ENCODE measurements at places on chromosomes 6 and 20. TPM values are rescaled to one million over a fixed set of nuclear protein-coding genes. Genes with fewer than 3 reads are reported as not detected.
A peak's percentile ranks its signal among the peaks of the same experiment; 100 is the strongest.

HSPA1L gene
- total RNA-seq: 3.5 TPM

MYT1 gene
- not detected for total RNA-seq

LPA gene
- total RNA-seq: not detected

KIF25 gene
- total RNA-seq: not detected

LY6G5B gene
- 27.6 TPM for total RNA-seq

SDHAF4 gene
- 3.9 TPM for total RNA-seq

POM121L2 gene
- total RNA-seq: not detected

CCR6 gene
- 57.4 TPM for total RNA-seq

- no peaks in the 10 kb centered on the region for H3K4me1 ChIP-seq
- peaks cover 3% of the 10 kb centered on the region for H3K36me3 ChIP-seq
- no peak overlapping the region for H3K4me3 ChIP-seq
Observed at GRCh38 chr6:145824344-145824743, 9.7 kb upstream of the FBXO30 start.

DNA sequence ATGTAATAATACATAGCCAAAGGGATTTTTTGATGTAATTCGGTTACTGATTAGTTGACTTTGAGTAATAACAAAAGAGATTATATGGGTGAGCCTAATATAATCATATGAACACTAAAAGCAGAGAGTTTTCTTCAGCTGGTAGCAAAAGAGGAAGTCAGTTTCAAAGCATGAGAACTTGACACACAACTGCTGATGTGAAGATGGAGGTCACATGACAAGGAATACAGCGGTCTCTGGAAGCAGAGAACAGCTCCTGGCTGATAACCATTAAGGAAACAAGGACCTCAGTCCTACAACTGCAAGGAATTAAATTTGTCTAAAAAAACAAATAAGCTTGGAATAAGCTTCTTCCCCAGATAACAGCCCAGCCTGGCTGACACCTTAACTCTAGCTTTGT is 154.5 kb upstream of the PRND start:
- DNase-seq: no peak
- no peak overlapping the region for H3K4me3 ChIP-seq
- peaks cover 42% of the 10 kb centered on the region for H3K27me3 ChIP-seq

- no peak overlapping the region for H3K4me3 ChIP-seq
- DNase-seq: no peak
- no peaks in the 10 kb centered on the region for H3K36me3 ChIP-seq
- peaks cover 3% of the 10 kb centered on the region for H3K4me1 ChIP-seq
Observed at GRCh38 chr6:117498159-117498558, 15.7 kb downstream of the DCBLD1 start.

GRCh38 chr6:17998003-17998402 is 10.6 kb upstream of the KIF13A start:
- no peak for DNase-seq
- peaks cover 56% of the 10 kb centered on the region for H3K27me3 ChIP-seq
- no peaks in the 10 kb centered on the region for H3K36me3 ChIP-seq
- H3K27ac ChIP-seq: no peak overlapping the region
- no peaks in the 10 kb centered on the region for H3K4me1 ChIP-seq

- H3K36me3 ChIP-seq: peaks cover 2% of the 10 kb centered on the region
- no peak within 1 kb of the TSS for H3K27ac ChIP-seq
- H3K4me3 ChIP-seq: peak within 1 kb of the TSS; percentile 4
- no peaks in the 10 kb centered on the region for H3K4me1 ChIP-seq
- no peak for DNase-seq
Observed at GRCh38 chr6:28258877-28259777, at the start of gene NKAPL. Gene NKAPL, plus strand, starts transcription at chr6:28259297. Its CDS starts 75 bp downstream, at chr6:28259372.

- no peaks in the 10 kb centered on the region for H3K36me3 ChIP-seq
- no peak overlapping the region for H3K4me3 ChIP-seq
- H3K4me1 ChIP-seq: peaks cover 11% of the 10 kb centered on the region
- no peak for DNase-seq
- no peaks in the 10 kb centered on the region for H3K27me3 ChIP-seq
Observed at GRCh38 chr20:32354592-32355416, 3.3 kb upstream of the ASXL1 start.

DNA sequence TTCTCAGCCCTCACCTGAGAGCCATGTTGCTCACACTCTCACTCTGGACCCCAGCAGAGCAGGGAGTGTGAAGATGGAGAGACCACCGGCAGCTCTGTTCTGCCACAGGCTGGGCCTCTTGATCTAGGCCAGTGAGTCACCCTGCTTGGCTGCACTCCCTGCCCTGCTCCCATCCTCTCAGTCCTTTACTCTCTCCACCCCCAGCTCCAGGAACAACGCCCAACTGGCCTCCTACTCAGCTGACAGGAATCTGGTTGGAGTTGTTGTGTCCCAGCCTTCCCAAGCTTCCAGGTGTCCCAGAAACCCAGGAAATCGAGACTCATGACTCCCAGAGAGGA is at the start of gene PSORS1C1:
PSORS1C1 (plus strand) TSS at position 260 of the 338 bp plus-strand sequence. CDS start 14,833 bp downstream, outside the sequence.
- DNase-seq: no peak
- peaks cover 8% of the 10 kb centered on the region for H3K36me3 ChIP-seq
- H3K27ac ChIP-seq: peak within 1 kb of the TSS; percentile 61
- H3K4me3 ChIP-seq: peak within 1 kb of the TSS; percentile 9
- peaks cover 18% of the 10 kb centered on the region for H3K4me1 ChIP-seq

DNA sequence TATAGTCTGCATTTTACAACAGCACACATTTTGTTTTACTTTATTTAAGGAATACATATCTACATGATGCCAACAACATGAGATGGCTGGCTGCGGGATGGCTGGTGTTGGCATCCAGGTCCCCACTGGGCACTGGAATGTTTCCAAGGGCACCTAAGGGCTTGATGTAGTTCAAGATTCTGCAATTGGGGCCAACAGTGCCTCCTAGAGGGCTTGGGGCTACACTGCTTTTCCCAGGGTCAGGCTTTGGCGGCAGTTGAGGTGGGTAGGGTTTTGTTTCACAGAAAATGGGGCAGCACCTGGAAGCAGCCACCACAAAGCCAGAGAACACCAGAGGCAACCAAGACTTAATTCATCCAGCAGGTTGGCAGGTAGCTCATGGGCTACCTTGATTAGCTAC is 202.2 kb upstream of the PRND start:
- H3K27ac ChIP-seq: no peak overlapping the region
- H3K4me3 ChIP-seq: no peak overlapping the region
- H3K27me3 ChIP-seq: peaks cover 58% of the 10 kb centered on the region
- no peak for DNase-seq
- H3K4me1 ChIP-seq: no peaks in the 10 kb centered on the region
- H3K36me3 ChIP-seq: peaks cover 4% of the 10 kb centered on the region

- H3K27ac ChIP-seq: no peak overlapping the region
- DNase-seq: no peak
- peaks cover 11% of the 10 kb centered on the region for H3K36me3 ChIP-seq
- no peaks in the 10 kb centered on the region for H3K27me3 ChIP-seq
- H3K4me1 ChIP-seq: peaks cover 21% of the 10 kb centered on the region
- no peak overlapping the region for H3K4me3 ChIP-seq
Observed at GRCh38 chr6:154824076-154824475, 90.9 kb downstream of the SCAF8 start.

GRCh38 chr20:50111120-50111828 is 1.7 kb downstream of the UBE2V1 start:
- no peaks in the 10 kb centered on the region for H3K27me3 ChIP-seq
- H3K36me3 ChIP-seq: peaks cover 12% of the 10 kb centered on the region
- H3K4me3 ChIP-seq: peak overlapping the region; percentile 99
- H3K27ac ChIP-seq: peak overlapping the region; percentile 99
- peaks cover 76% of the 10 kb centered on the region for H3K4me1 ChIP-seq

GRCh38 chr6:91613481-91613880 is 1026.6 kb upstream of the MAP3K7 start:
- no peaks in the 10 kb centered on the region for H3K36me3 ChIP-seq
- no peaks in the 10 kb centered on the region for H3K4me1 ChIP-seq
- no peak overlapping the region for H3K27ac ChIP-seq
- no peaks in the 10 kb centered on the region for H3K27me3 ChIP-seq
- H3K4me3 ChIP-seq: no peak overlapping the region

GRCh38 chr6:108914235-108915022 is 66.2 kb downstream of the ARMC2 start:
- H3K27ac ChIP-seq: no peak overlapping the region
- no peaks in the 10 kb centered on the region for H3K36me3 ChIP-seq
- H3K4me3 ChIP-seq: no peak overlapping the region

- H3K27me3 ChIP-seq: no peaks in the 10 kb centered on the region
- H3K4me1 ChIP-seq: peaks cover 53% of the 10 kb centered on the region
- no peak for DNase-seq
- peak overlapping the region; percentile 97 for H3K4me3 ChIP-seq
- peaks cover 9% of the 10 kb centered on the region for H3K36me3 ChIP-seq
Observed at GRCh38 chr6:31663961-31664789, 622 bp downstream of the GPANK1 start.

DNA sequence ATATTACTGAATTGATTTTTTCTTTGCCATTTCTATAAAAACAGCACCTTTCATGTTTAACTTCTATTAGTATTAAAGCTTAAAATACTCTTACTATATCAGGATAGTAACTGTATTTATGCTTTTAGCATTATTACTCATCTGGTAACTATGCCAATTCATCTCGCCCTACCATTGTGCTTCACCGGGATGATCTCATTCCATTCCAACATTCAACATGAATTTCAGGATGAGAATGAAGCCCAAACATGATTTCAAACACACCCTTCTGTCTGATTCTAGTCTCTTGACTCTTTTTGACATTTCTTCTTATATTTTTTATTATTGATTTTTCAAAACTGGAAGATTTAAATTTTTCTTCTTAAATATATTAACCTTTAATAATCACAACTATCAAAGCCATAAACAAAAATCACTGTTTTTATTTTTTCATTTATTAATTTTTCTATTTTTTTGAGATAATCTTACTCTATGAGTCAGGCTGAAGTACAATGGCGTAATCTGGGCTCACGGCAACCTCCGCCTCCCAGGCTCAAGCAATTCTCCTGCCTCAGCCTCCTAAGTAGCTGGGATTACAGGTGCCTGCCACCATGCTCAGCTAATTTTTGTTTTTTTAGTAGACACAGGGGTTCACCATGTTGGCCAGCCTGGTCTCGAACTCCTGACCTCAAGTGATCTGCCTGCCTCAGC is 46.7 kb downstream of the GJA1 start:
- DNase-seq: no peak
- H3K27me3 ChIP-seq: no peaks in the 10 kb centered on the region
- no peak overlapping the region for H3K27ac ChIP-seq

DNA sequence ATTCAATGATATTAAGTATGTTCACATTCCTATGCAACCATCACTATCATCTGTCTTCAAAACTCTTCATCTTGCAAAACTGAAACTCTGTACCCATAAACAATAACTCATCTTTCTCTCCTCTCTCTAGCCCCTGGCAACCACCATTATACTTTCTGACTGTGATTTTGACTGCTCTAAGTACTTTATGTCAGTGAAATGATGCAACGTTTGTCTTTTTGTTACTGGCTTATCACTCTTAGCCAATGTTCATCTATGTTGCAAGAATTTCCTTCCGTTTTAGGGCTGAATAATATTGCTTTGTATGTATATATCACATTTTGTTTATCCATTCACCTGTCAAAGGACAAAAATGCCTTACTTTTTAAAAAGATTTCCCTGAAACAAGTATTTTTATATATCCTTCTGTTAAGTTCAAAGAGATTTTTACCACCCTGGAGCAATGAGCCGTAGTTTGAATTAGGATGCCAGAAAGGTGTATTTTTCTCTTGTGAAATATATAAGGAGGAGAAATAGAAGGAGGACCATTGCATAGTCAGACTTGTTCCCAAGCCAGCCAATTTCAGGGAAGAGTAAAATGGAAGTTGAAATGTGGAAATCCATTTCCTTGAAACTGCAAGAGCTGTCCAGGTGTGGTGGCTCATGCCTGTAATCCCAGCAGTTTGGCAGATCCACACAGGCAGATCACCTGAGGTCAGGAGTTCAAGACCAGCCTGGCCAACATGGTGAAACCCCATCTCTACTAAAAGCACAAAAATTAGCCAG is 4.0 kb upstream of the CGAS start:
- DNase-seq: no peak
- H3K36me3 ChIP-seq: no peaks in the 10 kb centered on the region
- no peaks in the 10 kb centered on the region for H3K27me3 ChIP-seq
- peaks cover 20% of the 10 kb centered on the region for H3K4me1 ChIP-seq
- H3K27ac ChIP-seq: no peak overlapping the region

DNA sequence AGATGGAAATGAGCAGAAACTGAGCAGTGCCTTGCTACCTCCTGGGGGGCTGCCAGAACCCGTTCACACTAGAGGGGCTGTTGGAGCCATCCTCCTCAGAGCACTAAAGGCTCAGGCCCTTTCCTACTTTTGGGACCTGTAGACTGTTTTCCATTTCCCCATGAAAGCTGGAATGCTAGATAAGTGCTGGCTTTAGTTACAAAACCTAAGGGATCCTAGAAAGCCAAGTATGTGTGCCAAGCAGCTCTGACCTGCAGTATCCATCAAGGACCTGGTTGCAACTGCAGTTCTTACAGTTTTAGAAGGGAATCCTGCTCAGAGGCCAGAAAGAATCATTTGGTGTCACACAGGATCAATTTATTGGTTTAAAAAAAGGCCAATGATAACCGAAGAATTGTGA is 176.7 kb upstream of the COL21A1 start:
- peaks cover 11% of the 10 kb centered on the region for H3K27me3 ChIP-seq
- H3K27ac ChIP-seq: no peak overlapping the region
- no peaks in the 10 kb centered on the region for H3K4me1 ChIP-seq
- H3K4me3 ChIP-seq: no peak overlapping the region

DNA sequence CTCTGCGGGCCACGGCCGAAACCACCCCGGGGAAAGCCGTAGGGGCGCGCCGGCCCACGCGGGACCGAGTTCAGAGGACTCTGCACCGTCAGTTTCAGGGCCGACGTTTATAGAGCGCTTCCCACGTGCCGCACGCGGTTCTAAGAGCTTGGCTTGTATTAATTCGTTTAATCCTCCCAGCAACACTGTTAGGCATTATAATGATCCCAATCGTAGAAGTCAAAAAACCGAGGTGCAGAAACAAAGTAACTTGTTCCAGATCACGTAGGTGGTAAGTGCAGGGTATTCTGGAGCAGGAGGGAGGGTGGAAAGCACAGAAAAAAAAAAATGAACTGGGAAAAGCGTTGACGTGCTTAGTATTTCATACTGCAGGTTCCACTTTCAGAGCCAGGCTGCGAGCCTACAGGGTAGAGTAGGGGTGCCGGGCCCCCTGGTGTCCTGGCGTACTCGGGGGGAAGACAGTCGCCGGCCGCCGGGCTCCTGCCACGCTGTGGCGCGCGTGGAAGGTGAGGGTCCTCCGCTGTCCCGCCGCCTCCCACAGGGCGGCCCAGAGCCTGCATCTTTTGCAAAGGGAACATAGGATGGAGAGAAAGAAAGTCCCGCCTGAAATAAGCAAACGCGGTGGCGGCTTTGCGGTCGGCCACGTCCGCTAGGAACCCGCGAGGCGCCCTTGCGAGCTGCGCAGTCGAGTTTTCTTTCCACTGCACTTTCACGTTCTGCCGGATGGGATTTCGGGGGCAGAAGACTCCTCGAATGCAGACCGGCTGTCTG is 10.2 kb upstream of the FOXF2 start:
- H3K4me3 ChIP-seq: peak overlapping the region; percentile 82
- DNase-seq: no peak
- H3K36me3 ChIP-seq: peaks cover 2% of the 10 kb centered on the region
- peaks cover 23% of the 10 kb centered on the region for H3K4me1 ChIP-seq
- no peak overlapping the region for H3K27ac ChIP-seq

GRCh38 chr6:132648356-132648755 is 10.6 kb downstream of the TAAR1 start:
- DNase-seq: no peak
- H3K27me3 ChIP-seq: no peaks in the 10 kb centered on the region
- no peaks in the 10 kb centered on the region for H3K36me3 ChIP-seq
- H3K4me1 ChIP-seq: peaks cover 3% of the 10 kb centered on the region

GRCh38 chr6:90024633-90025032 is 130.4 kb downstream of the GJA10 start:
- H3K4me3 ChIP-seq: no peak overlapping the region
- H3K27me3 ChIP-seq: no peaks in the 10 kb centered on the region
- no peak for DNase-seq

Measured in T-helper 17 cell (primary cell).